ENCODE measurements at places on chromosomes 4 and X. TPM values are rescaled to one million over a fixed set of nuclear protein-coding genes. Genes with fewer than 3 reads are reported as not detected.
A peak's percentile ranks its signal among the peaks of the same experiment; 100 is the strongest.

DNA sequence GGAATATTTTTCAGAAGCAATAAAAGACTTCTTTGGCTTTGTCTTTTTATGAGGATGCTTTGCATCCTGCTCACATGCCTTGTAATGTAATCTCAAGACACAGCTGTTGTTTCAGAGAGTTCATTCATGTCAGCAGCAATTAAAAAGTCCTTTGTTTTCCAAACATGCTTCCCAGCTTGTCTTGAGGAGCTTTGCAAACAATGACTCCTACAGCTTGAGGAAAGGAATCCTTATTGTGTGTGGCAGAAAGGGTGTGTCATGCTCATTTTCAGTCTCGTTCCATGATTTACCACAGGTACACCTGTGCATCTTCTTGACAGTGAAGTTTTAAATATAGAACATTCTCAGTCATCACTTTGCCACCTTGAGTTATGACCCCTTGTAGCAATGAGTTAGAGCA lies 139.2 kb upstream of the AADAT start:
- DNase-seq = no peak

The RXFP1 gene
- not detected for total RNA-seq

The TLR2 gene
- 5.1 TPM for total RNA-seq

GRCh38 chr4:139801895-139802294 lies 136.3 kb downstream of the MGST2 start:
- DNase-seq = no peak

DNA sequence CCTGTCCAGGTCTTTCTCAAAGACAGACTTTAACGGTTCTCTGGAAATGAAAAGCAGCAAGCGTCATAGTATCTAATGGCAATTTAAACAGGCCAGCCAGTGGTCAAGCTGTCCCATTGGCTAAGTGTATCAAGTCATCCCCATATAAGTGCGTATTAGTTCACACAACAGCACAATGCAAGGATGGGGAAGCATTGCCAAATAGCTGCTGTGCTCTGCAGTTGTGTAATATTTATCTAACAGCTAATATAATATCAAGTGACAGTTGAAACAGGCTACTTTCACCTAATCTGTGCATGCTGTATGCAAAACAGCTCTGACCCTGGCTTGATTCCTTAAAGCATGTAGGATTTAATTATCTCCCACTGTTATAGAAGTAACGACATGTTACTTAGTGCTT lies 134.8 kb upstream of the PPARGC1A start:
- DNase-seq = no peak

DNA sequence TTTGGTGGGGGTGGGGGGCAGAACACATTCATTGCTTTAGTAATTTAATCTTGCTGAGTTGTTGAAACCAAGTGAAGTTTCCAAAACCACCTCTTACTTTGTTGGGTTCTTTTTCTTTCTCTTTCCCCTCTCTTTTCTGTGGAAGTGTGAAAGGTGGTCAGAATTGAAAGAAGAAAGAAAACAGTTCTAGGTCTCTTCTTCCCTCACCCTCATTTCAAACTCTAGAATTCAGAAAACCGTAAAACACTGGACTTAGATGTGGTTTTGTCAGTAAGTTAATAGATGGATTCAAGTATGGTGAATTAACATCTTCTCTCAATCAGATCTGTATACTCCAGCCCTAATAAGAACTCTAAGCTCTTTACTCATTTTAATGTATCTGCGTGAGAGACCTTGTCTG lies 23.7 kb downstream of the PLP1 start:
- no peak for DNase-seq

DNA sequence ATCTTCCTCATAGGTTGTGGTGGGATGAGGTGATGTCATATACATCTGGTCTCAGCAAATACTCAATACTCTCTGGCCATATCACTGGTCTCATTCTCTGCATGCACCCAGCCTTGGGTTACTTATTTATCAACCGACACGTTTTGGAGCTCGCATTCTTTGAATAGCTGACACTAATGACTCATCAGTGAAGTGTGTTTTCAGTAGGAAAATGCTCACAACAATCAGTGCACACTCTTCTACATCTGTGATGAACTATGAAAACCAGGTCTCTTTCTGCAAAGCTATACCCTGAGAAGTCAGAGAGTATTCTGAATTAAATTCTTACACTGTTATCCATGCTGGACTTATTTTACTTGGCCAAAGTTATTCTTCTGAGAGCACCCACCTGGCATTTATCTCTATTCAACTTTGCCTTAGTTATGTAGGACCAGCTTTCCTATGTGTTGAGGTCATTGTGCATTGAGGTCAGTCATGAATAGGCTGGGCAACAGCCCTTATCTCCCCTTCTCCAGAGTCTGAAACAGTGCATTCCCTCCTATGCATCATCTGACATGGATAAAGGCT lies 58.7 kb upstream of the DHX15 start:
- DNase-seq = no peak

The FAM47E gene
- total RNA-seq = 2.9 TPM

The PCDH18 gene
- total RNA-seq = 4.9 TPM

DNA sequence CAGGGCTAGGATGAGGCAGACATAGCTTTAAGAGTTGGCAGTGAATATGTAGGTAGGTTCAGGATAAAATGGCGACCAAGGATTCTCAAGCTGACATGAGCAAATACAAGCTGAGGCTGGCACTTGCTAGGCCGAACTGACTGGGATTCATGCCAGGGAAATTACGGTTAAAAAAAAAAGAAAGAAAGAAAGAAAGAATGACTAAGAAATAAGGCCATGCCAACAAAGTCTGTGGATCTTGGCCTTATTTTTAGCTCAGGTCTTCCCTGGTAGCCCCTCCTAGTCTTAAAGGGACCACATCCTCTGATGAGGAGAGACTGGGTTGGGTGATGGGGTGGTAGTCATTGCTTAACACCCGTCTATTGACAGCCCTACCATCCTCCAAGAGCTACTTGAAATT lies 64.4 kb upstream of the KLHL13 start:
- DNase-seq = no peak

The HDAC6 gene
- 33.7 TPM for total RNA-seq

The BMPR1B gene
- total RNA-seq = 1.5 TPM

- no peak for DNase-seq
Measured at GRCh38 chr4:173153445-173153844, 15.2 kb upstream of the GALNT7 start.

GRCh38 chrX:136094962-136095361 lies 52.4 kb upstream of the FHL1 start:
- DNase-seq = no peak

- no peak for DNase-seq
Measured at GRCh38 chrX:112695494-112695893, 15.8 kb upstream of the LHFPL1 start.

GRCh38 chr4:7857238-7857701 lies 82.4 kb downstream of the AFAP1 start:
- DNase-seq = no peak

DNA sequence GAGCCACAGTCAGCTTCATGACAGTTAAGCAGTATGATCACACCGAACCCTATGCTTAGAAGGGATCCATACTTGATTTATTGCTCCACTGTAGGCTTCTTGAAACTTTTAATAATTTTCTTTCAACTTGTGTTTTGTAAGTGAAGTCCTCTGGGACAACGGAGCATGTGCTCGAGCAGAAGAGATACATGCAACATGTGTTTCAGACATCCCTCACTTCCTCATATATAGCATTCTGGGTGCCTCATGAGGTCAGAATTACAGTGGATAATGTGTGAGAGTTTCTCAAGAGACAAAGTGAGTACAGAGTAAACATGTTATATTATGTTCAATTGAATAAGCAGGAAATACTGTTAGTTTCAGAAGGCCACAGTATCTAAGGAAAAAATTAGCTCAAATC lies 893.2 kb downstream of the FAT4 start:
- no peak for DNase-seq

GRCh38 chr4:95548738-95549245 lies at the start of gene UNC5C:
Gene UNC5C (minus strand): TSS chr4:95548973.
- DNase-seq = peak; percentile 77

DNA sequence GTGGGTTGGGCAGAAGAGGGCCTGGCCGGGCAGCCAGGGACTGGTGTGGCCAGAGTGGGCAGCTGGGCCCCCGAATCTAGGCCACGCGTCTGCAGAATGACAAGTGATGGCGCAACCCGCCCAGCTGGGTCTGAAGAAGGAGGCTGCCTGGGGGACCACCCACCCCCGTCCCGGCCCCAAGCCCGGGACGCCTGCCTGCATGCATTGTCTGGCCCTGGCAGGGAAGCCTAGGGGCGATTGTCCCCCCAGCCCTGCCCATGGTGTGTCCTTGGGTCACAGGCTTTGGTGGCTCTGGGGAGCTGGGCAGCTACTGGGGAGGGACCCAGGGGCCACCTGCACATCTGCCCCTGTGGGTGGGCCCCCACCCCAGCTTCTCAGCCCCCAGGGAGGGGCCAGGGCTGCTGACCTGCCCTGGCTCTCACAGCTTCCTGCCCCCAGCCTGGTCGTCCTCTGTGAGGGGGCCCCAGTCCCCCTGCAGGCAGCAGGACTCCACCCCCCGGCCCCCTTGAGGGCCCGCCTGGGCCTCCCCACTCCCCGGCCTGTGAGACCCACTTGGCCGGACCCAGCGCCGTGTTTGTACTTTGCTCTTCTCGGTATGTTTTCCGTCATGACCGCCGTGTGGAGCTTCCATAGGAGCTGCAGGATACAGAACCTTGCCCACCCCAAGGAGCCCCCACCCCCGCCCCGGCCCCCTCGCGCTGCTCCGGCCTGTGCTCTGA lies 4.9 kb downstream of the FGFR3 start:
- DNase-seq = no peak

- DNase-seq = no peak
Measured at GRCh38 chr4:95546866-95547714, 1.7 kb downstream of the UNC5C start.

DNA sequence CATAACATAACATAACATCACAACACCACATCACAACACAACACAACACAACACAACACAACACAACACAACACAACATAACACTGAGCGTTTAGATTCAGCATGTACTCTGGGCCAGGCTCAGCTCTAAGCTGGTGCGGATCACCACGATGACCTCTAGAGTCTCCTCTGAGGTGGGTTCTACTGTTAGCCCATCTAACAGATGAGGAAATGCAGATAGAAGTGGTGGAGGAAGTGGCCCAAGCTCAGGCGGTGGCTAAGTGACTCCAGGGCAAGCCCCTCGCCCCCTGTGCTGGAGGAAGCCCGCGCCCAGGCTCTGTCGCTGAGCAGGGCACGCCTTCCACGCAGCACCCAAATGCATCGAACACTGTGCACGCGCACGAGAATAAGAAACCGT lies 45.3 kb upstream of the CDKN2AIP start:
- no peak for DNase-seq

The CT55 gene
- not detected for total RNA-seq

DNA sequence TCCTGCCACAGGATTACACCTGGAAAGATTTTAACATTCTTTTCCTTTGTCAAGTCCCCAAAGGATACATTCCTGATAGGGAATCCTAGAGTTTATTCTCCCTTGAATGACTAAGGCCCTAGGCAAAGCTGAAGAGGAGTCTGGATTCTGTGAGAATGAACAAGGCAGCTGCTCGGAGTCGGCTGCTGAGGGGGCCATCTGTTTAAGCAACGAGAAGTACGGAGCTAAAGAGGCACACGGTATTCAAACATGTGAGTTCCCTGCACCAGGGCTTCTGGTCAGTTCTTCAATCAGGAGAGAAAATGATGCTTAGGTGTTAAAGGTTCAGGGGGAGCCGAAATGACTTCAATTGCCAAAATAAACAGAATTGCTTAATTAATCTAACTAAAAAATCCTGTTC lies 97.6 kb downstream of the MGST2 start:
- no peak for DNase-seq

DNA sequence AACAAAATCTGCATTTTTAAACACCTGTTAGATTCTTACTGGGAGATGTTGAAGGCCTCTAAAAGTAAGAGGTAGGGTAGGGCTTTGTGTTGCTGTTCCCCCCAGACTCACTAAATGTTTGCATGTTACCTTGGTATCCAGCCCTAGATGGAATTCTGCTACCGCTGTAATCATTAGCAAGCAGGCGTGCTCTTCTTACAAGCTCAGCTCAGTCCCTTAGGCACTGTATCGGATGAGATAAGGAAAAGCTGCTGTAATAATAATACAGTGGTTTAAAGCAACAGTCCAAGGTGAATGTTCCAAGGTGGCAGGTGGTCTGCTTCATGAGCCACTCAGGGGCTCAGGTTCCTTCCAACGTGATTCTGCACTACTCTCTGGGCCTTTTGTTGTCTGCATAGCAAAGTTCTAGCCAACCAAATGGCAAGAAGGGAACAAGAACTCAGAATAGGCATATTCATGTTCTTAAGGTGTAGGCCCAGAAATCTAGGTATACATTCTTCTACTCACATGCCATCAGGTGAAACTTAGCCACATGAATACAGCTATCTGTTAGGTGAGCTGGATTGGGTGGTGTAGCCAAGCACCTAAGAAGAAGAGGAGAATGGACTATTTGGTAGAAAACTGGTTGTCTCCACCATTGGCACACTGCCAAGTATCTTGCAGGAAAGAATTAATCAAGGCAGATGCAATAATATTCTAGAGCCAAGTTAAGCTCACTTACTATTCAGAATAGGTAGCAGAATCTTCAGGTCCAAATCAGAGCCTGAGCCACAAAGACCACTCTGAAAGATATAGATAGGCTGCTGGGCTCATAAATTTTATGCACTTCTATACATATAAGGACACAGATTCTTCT lies 46.0 kb downstream of the COQ2 start:
- DNase-seq = no peak

The SLC6A14 gene
- total RNA-seq = 0.05 TPM

The PAGE1 gene
- not detected for total RNA-seq
